ENCODE measurements at places on chromosomes 6 and 20.
A peak's percentile ranks its signal among the peaks of the same experiment; 100 is the strongest.

DNA sequence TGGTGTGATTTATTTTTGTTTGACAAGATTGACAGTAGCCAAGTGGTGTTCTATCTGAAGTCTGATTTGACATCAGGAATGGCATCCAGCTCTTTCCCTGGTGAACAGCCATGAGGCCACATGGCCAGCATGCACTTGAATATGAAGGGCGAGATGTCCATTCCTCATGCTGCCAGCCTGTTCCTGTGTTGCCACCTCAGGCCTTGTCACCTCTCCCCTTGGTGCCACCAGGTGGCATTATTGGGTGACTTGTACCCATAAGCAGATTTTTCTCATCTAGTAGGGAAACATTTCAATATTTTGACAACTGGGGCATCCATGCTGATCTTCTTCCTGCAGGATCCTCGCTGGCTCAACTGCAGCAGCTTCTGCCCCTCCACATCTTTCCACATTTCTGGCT is 199.1 kb downstream of the ERMARD start:
- peak; percentile 34 for DNase-seq

GRCh38 chr6:142914937-142915697 is 29.9 kb downstream of the HIVEP2 start:
- no peak for DNase-seq

DNA sequence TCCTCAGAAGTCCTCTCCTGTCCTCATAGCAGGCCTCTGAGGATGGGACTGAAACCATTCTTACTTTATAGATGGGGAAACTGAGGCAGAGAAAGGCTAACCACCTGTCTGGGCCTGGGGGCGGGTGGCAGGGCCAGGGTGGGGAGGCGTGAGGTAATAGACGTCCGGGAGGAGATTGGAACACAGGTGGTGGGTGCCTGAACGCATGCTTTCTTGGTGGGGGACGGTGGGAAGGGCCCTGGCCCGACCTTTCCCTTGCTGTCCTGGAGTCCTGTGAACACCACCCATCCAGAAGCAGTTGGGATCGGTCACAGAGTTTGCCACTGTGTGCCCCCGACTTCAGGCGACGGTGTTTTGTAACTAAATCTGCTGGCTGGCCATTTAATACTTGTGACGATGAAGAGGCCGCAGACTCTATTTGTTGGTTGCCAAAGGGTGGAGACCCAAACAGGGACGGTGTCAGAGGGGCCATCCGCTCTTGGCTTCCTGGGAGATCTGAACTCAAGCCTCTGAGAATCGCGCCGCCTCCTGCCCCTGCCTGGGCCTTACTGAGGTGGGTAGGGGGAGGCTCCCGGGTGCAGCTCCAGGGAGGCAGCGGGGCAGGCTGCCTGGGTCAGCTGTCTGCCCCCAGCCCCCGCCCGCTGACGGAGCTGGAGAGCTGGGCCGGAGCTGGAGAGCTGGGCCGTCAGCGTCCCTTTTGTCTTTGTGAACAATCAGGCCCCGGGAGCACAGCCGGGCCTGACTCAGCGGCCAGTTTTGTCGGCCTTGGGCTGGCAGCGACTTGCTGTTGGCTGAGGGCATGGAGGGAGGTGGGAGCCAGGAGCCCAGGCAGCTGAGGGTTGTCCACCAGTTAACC is 4.1 kb downstream of the RBM38 start:
- DNase-seq = no peak

- DNase-seq = no peak
Observed at GRCh38 chr20:59752704-59753460, 148.5 kb downstream of the PHACTR3 start.

- DNase-seq = no peak
Observed at GRCh38 chr6:133888929-133889556, at the start of gene TCF21. Gene TCF21, plus strand, starts transcription at chr6:133889113. Its CDS starts 285 bp downstream, at chr6:133889398.

GRCh38 chr6:153623496-153623895 is 415.5 kb upstream of the OPRM1 start:
- no peak for DNase-seq

DNA sequence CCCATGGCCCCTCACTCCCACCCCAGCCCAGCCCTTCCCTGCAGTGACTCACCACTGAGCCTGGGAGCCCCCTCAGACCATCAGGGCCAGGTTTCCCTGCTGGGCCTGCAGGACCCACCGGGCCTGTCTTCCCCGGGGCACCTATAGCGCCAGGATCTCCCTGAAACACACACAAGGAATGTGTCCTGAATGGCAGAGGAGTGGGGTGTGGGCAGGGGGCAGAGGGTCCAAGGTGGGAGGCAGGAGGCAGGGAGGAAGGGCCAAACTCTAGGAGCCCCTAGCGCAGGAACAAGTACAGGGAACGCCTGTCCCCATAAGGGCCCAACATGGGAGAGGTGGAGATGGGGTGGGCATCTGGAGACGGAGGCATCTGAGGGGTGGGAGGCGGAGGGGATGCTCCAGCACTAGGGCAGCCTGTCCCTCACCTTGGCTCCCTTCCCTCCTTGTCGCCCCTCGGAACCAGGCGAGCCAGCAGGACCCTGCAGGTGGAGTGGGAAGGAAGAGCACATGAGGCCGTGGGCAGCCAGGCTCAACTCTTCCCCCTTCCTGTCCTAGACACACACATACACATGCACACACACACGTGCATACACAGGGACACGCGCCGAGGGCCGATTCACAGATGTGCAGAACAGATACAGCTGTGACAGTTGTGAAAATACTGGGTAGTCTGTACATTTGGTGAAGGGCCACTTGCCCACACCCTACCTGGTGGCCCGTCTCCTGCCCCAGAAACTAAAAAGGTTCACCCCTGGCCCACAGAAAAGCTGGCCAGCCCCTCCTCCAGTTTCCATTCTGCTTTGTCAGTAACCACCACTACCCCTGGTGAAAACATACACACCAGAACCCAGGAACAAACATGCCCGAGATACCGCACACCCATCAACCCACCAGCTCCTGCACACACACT is 24.6 kb downstream of the COL11A2 start:
- no peak for DNase-seq

DNA sequence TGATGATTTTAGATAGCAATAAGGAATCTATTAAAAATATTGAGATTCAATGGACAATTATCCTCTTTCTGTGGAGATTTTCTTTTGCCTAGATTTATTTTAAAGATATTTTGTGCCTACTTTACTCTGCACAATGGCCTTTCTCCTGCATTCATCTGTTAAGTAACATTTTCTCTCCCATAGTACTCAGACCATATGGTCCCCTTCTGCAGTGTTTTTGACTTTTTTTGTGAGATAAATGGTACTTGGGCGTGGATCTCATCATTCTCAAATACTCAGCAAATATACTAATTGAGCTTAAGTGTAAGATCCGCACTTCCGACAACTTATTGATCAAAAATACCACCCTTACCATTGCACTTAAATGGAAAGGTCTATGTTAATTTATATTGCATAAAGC is 55.8 kb downstream of the PHACTR1 start:
- DNase-seq = no peak
